ENCODE measurements at places on chromosomes 13 and 19. TPM values are rescaled to one million over a fixed set of nuclear protein-coding genes. Genes with fewer than 3 reads are reported as not detected.

DNA sequence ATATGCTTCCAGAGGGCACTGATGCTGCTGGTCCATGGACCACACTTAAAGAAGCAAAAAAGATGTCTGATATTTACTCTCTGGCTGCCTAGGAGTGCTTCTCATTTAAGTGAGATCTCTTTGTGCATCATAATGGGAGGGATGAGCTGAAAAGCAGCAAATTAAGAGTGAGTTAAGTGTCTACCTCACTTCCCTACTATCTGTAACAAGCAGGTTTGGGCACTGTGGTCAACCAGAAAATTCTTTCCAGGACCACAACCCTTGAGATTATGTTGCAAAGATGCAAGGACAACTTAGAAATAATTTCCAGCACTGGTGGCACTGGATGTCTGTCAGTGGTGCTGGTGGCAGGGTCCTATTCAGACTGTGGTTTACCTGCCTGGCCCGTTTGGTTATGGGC is 52.1 kb upstream of the USPL1 start:
- peaks cover 24% of the 10 kb centered on the region for H3K4me1 ChIP-seq
- no peak overlapping the region for H3K4me3 ChIP-seq
- no peak for DNase-seq
- no peak overlapping the region for H3K27ac ChIP-seq
- peaks cover 11% of the 10 kb centered on the region for H3K27me3 ChIP-seq

DNA sequence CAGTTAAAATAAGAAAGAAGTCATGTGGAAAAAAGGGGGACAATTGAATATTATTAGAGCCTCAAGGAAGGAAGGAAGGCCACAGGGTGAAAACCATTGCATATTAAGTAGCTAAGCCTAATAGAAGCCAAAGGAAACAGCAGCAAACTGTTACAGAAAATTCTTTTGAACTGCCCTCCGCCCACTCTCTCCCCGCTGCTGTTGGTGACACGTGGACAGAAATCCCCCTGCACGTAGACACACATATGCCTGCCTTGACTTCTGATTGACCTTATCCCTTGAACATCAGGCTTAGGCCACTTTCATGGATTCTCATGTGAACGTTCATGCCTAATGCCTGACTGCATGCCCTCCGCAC is 229.1 kb downstream of the KCNRG start:
- H3K27ac ChIP-seq = peak overlapping the region; percentile 36
- H3K4me3 ChIP-seq = no peak overlapping the region
- H3K36me3 ChIP-seq = no peaks in the 10 kb centered on the region
- H3K4me1 ChIP-seq = peaks cover 28% of the 10 kb centered on the region
- peak; percentile 28 for DNase-seq

DNA sequence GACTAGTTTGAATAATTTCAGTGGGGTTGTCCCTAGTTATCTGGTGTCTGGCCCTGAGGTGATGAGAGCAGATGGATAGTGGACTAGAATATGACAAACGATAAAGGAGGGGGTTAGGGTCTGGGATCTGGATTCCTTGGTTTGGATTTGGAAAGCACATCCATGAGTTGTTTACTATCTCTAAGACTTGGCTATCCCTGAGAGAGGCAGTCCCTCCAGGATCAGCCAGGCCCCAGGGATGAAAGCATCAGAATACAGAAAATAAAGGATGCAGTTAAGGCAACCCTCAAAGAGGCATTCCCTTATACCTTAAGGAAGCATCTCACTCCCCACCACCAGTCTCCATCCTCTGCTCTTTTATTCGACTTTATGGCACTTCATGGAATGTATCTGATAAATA is 230.7 kb downstream of the NHLRC3 start:
- no peaks in the 10 kb centered on the region for H3K36me3 ChIP-seq
- H3K27me3 ChIP-seq = peaks cover 31% of the 10 kb centered on the region
- no peak for DNase-seq

DNA sequence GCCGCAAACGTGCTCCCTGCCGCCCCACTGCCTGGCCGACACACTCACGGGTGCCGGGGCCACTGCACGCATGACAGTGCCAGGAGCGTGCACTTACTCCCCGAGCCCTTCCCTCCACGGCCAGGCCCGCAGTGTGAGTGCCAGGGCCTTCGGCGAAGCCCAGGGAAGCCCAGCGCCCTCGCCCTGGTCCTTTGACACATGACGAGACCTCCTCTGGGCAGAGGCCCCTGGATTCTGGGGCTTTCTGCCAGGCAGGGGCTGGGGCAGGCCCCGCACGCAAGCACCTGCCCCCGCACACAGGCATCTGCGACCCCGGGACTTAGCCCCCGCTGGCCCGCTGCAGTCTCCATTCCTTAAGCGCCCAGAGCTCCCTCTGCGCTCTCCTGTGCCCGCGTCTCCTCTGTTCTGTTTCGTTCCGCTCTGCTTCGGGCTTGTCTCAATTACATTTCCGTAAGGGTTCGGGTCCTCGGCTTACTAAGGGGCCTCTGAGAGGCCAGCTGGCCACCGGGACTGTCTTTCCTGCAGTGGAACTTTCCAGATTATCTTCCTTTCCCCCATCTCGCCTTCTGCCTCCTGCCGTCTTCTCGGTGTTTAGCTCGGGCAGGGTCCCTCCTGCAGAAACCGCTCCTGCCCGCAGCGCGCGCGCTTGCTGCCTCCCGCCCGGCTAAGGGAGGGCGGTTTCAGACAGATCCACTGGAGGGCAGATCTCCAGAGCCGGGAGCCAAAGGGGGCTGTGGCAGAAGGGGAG is 98.8 kb downstream of the ING1 start:
- no peak for DNase-seq
- peaks cover 65% of the 10 kb centered on the region for H3K27me3 ChIP-seq
- no peaks in the 10 kb centered on the region for H3K36me3 ChIP-seq

DNA sequence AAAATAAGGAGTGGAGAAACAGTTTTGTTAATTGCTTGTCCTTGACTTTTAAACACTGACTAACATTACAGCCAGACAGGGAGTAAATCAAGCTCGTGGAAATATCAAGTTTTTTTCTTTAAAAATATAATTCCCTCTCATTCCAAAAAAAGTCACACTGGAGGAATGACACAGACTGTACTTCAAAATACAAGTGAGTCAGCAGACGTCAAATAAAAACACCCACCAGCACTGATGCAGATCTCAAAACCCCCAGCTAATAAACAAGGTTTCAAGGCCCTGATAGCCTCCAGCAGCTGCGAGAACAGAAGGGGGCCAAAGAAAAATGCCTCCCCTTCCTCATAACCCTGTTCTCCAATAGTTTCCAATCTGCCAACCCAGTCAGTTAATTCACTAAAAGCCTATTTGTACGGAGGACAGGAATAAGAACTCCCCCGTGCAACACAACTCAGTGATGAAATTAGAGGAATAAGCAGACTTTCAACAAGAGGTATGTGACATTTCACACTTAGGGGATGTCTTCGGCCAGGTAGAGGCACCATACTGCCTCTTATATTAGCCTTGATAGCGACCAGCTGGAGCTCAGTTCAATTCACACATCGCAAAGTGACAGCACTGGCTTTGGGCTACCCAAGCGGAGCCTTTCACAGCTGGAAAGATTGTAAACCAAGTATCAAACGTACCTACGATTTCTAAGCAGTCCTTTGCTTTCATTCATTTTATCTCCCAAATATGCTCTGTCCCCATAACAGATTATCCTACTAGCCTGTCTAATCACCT is 561.0 kb upstream of the KLF12 start:
- H3K36me3 ChIP-seq = no peaks in the 10 kb centered on the region
- no peak overlapping the region for H3K4me3 ChIP-seq
- no peak for DNase-seq
- no peak overlapping the region for H3K27ac ChIP-seq
- no peaks in the 10 kb centered on the region for H3K4me1 ChIP-seq
- no peaks in the 10 kb centered on the region for H3K27me3 ChIP-seq

The FFAR3 gene
- 1.2 TPM for total RNA-seq

GRCh38 chr19:13122275-13122878 is 4.3 kb downstream of the NACC1 start:
- no peak overlapping the region for H3K4me3 ChIP-seq
- H3K4me1 ChIP-seq = peaks cover 42% of the 10 kb centered on the region

DNA sequence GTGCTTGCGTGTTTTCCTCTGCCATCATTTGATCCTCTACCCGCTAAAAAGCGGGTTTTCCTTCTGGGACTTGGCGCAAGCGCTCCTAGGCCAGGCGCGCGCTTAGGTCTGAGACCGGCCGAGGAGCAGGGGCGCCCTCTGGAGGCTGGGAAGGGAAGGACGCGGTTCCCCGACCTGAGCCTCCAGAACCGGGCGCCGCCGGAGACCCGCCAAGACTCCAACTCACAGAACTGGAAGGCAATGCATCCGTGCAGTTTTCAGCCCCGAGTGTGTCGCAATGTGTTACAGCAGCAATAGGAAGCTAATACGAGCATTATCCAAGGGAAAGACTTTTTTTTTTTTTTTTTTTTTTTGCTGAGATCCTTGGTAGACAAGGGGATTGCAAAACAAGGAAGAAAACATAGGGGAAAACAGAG is 190.9 kb downstream of the COL4A1 start:
- no peak overlapping the region for H3K27ac ChIP-seq
- H3K36me3 ChIP-seq = no peaks in the 10 kb centered on the region
- H3K4me3 ChIP-seq = no peak overlapping the region
- peaks cover 2% of the 10 kb centered on the region for H3K4me1 ChIP-seq
- peaks cover 43% of the 10 kb centered on the region for H3K27me3 ChIP-seq

DNA sequence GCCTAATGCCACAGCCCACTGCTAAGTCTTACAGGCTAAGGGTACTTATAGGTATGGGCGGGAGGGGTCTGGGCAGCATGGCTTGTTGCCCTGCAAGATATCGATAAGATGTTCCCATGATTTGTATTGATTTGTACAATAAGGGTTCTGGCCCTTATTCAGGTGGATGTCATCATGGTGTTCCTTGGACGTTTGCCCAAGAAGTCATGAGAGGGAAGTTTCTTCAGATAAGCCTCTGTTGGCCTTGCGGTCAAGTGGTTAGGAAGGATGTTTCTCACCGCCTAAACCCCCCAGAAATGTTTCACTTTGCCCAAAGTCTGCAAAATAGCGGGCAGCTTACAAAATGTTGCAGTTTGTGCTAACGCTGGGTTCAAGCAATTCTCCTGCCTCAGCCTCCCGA is 7.3 kb downstream of the PARP4 start:
- no peak for DNase-seq
- H3K27me3 ChIP-seq = no peaks in the 10 kb centered on the region
- no peak overlapping the region for H3K4me3 ChIP-seq
- no peak overlapping the region for H3K27ac ChIP-seq
- peaks cover 20% of the 10 kb centered on the region for H3K36me3 ChIP-seq

DNA sequence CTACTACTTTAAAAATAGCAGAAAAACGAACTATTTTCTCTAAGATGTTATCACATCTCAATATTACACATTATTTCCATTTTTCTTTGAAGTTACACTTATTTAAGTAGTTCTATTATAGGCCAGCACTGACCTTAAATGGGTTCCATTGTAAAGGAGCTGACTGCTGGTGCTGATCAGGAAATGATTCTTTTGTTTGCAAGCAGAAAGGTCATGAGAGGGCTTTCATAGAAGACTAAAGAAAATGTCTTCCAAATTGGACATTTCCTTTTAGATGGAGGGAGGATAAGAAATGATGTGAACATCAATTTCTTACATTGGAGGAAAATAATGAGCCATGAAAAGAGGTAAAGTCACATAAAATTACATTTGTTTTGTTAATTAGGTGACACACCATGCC is 96.2 kb downstream of the SUCLA2 start:
- no peak for DNase-seq
- H3K4me1 ChIP-seq = peaks cover 5% of the 10 kb centered on the region
- no peak overlapping the region for H3K4me3 ChIP-seq
- H3K27ac ChIP-seq = no peak overlapping the region
- peaks cover 27% of the 10 kb centered on the region for H3K36me3 ChIP-seq
- no peaks in the 10 kb centered on the region for H3K27me3 ChIP-seq

The GIPR gene
- 1.7 TPM for total RNA-seq

DNA sequence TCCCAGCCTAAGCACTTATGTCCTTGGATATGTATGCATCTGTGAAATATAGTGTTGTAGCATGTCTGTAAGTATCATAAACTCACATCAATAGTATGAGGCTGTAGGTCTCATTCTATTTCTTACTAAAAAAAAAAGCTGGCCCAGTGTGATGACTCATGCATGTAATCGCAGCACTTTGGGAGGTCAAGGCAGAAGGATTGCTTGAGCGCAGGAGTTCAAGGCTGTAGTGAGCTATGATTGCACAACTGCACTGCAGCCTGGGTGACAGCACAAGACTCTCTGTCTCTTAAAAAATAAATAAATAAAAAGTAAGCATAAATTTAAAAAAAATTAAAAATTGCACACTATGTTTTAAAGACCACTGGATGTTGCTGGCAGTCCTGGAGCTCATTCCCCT is 79.1 kb upstream of the SPATA13 start:
- H3K4me3 ChIP-seq = no peak overlapping the region
- no peaks in the 10 kb centered on the region for H3K4me1 ChIP-seq
- H3K36me3 ChIP-seq = no peaks in the 10 kb centered on the region
- H3K27me3 ChIP-seq = peaks cover 6% of the 10 kb centered on the region
- H3K27ac ChIP-seq = no peak overlapping the region

GRCh38 chr13:39779337-39780265 is 124.1 kb downstream of the COG6 start:
- H3K36me3 ChIP-seq = peaks cover 21% of the 10 kb centered on the region
- peak overlapping the region; percentile 65 for H3K27ac ChIP-seq
- peaks cover 47% of the 10 kb centered on the region for H3K4me1 ChIP-seq
- DNase-seq = no peak
- H3K4me3 ChIP-seq = no peak overlapping the region

DNA sequence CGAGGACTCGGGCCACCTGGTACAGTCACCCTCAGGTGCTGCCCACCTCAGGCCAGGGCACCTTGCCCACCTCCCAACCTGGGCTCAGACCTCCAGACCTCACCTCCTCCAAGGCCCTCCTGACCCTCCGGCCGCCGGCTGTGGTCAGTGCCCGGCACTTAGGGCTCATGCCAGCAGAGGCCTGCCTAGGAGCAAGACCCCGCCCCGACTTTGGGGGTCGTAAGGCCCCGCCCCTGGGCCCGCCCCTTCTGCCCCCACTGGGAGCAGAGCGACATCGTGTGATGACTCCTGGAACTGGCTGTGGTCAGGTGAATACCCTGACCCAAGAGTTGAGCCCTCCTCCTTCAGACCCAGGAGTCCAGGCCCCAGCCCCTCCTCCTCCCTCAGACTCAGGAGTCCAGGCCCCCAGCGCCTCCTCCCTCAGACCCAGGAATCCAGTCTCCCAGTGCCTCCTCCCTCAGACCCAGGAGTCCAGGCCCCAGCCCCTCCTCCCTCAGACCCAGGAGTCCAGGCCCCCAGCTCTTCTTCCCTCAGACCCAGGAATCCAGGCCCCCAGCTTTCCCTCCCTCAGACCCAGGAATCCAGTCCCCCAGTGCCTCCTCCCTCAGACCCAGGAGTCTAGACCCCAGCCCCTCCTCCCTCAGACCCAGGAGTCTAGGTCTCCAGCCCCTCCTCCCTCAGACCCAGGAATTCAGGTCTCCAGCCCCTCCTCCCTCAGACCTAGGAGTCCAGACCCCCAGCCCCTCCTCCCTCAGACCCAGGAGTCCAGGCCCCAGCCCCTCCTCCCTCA is at the start of gene SBK2:
TSS of gene SBK2 (minus strand) at position 183 of the 790 bp plus-strand sequence. CDS start 839 bp downstream, outside the sequence.
- H3K36me3 ChIP-seq = no peaks in the 10 kb centered on the region
- H3K27ac ChIP-seq = no peak within 1 kb of the TSS
- no peak for DNase-seq
